Regular cardiac myocyte (primary cell): ENCODE measurements at places on chromosomes 16 and 17. TPM values are rescaled to one million over a fixed set of nuclear protein-coding genes. Genes with fewer than 3 reads are reported as not detected.

Gene FAM83G
- 18.6 and 24.2 TPM in 2 replicates for total RNA-seq

Gene NRN1L
- not detected in 2 replicates for total RNA-seq

Gene CACNA1G
- under 0.01 TPM in 2 replicates for total RNA-seq

Gene KRTAP1-5
- 1.9 and 5.1 TPM in 2 replicates for total RNA-seq

Gene ICAM2
- 22.4 and 27.9 TPM in 2 replicates for total RNA-seq

Gene MYO15B
- total RNA-seq = 1.2 and 8.2 TPM in 2 replicates

Gene SPNS2
- total RNA-seq = 0.96 and 1.1 TPM in 2 replicates

Gene KRT23
- under 0.01 TPM in 1 of 2 replicates, not detected in the other for total RNA-seq

Gene MGAT5B
- 0.28 and 0.38 TPM in 2 replicates for total RNA-seq

Gene TBC1D3
- total RNA-seq = not detected in 2 replicates

Gene MYH3
- total RNA-seq = 0.38 and 0.85 TPM in 2 replicates

Gene KRTAP3-1
- not detected in 2 replicates for total RNA-seq

Gene SCGB1C2
- not detected in 2 replicates for total RNA-seq

Gene BAIAP2
- total RNA-seq = 6.8 and 12.8 TPM in 2 replicates

Gene GCGR
- not detected in 2 replicates for total RNA-seq

Gene NLRP1
- 31.8 and 60.3 TPM in 2 replicates for total RNA-seq

Gene PLA2G15
- 22.8 and 40.9 TPM in 2 replicates for total RNA-seq

Gene PDE6G
- not detected in 2 replicates for total RNA-seq

Gene KCNH6
- total RNA-seq = not detected in 2 replicates

Gene KCTD13
- 5.2 and 7.0 TPM in 2 replicates for total RNA-seq

Gene RCVRN
- total RNA-seq = not detected in 2 replicates

Gene TM4SF5
- not detected in 2 replicates for total RNA-seq

Gene ACADVL
- 261 and 425 TPM in 2 replicates for total RNA-seq

Gene PYDC1
- not detected in 2 replicates for total RNA-seq

Gene GAN
- total RNA-seq = 7.5 and 8.5 TPM in 2 replicates

Gene CASKIN2
- 3.5 and 4.5 TPM in 2 replicates for total RNA-seq

Gene NPIPA2
- not detected in 2 replicates for total RNA-seq

Gene CES1
- under 0.01 and 0.58 TPM in 2 replicates for total RNA-seq

Gene TMC8
- total RNA-seq = under 0.01 TPM in 1 of 2 replicates, not detected in the other

Gene UNKL
- 7.6 and 9.8 TPM in 2 replicates for total RNA-seq

Gene SBK1
- not detected in 2 replicates for total RNA-seq

Gene SULT1A3
- 1.9 and 2.3 TPM in 2 replicates for total RNA-seq

Gene OR3A2
- total RNA-seq = not detected in 2 replicates

Gene CSH1
- total RNA-seq = not detected in 2 replicates

Gene ARL5C
- total RNA-seq = 0.38 TPM in 1 of 2 replicates, not detected in the other

Gene NCBP3
- 15.8 and 21.1 TPM in 2 replicates for total RNA-seq

Gene WFIKKN1
- total RNA-seq = under 0.01 and 0.19 TPM in 2 replicates

Gene ARHGAP44
- total RNA-seq = 2.7 and 4.8 TPM in 2 replicates

Gene KIF18B
- total RNA-seq = 1.1 and 10.2 TPM in 2 replicates

Gene CEP112
- total RNA-seq = 5.9 and 7.1 TPM in 2 replicates

Gene KCNG4
- total RNA-seq = not detected in 2 replicates

Gene P4HB
- total RNA-seq = 1,109 and 1,495 TPM in 2 replicates

Gene RPGRIP1L
- total RNA-seq = 15.3 and 15.5 TPM in 2 replicates

Gene FAM20A
- 1.7 and 10.4 TPM in 2 replicates for total RNA-seq

Gene CRYBA1
- total RNA-seq = 0.19 TPM in 1 of 2 replicates, not detected in the other

Gene CX3CL1
- total RNA-seq = 0.19 and 1.4 TPM in 2 replicates

Gene SLC5A10
- under 0.01 TPM in 1 of 2 replicates, not detected in the other for total RNA-seq

Gene CCDC137
- total RNA-seq = 5.6 and 13.8 TPM in 2 replicates

Gene SPPL2C
- total RNA-seq = not detected in 2 replicates
